ENCODE measurements at places on chromosomes 16 and 17.

DNA sequence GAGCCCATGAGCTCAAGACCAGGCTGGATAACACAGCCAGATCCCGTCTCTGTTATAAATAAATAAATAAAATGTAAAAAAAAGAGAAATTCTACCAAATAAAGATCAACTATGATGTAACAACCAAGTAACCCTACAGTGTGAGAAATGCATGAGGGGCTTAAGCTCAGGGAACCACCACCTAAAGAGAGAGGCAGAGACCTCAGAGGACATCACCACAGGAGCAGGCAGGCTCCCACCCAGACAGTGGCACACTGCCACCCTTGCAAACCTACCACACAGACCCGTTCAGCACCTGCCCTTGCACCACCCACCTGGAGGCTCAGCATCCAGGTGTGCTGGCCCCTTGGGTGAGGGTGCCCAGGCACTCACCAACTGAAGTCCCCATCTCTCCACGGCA is 45.6 kb downstream of the ANKRD11 start:
- DNase-seq: no peak

DNA sequence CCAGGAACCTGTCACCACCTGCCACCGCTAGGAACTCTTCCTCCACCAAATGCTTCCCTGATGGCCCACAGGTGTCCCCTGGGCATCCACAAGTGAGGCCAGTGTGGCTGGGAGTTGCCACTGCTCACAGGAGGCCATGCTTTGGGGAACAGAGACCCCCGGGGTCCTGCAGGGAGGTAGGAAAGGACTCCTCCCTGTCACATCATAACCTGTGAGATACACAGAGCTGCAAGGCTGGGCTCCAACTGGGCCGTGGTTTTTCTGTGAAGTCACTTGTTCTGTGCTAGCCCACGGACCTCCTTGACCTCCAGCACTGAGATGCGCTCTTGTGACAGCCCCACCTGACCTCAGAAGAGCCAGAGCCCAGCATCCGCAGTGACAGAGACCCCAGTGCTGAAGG is 311.2 kb downstream of the C16orf95 start:
- no peak for DNase-seq

GRCh38 chr16:52492789-52493357 is 54.1 kb downstream of the TOX3 start:
- no peak for DNase-seq

- DNase-seq: no peak
Measured at GRCh38 chr17:61380217-61380835, 19.3 kb upstream of the TBX2 start.

- peak; percentile 14 for DNase-seq
Measured at GRCh38 chr16:79283578-79283977, 317.0 kb downstream of the MAF start.

- DNase-seq: peak; percentile 9
Measured at GRCh38 chr16:77584205-77584859, 138.0 kb upstream of the NUDT7 start.

GRCh38 chr17:44361292-44362260 is 2.1 kb downstream of the FAM171A2 start:
- no peak for DNase-seq

DNA sequence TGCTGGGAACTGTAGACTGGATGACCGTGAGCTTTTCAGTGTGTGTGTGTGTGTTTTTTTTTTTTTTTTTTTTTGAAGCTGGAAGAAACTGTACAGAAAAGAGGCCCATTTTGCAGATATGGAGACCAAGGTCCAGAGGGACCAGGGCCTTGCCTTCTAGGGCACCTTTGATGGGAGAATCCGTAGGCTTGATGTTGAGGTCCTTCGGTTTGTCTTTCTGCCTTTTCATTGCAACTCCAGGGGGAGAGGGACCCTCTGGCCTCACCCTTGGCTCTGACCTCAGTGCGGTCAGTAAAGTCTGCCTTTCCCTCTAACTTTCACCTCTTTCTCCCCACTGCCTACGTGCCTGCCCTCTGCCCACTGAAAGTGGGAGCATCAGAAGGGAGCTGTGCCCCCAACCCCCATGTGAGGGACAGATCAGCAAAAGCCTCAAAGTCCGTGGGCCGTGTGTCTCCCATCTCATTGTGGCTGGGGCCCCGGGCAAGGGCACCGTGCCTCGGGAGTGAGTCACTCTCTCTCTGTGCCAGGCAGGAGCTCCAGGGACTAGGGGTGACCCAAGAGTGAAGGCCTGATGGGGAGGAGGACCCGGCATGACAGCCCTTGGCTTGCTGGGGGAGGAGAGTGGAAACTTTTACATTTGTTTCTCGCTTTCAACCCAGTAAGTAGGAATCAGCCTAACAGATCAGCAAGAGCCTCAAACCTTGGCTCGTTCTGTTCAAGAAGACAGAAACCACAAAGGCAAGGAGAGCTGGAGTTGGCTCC is 123.6 kb downstream of the CMIP start:
- no peak for DNase-seq

GRCh38 chr16:85798283-85798776 is 1.0 kb downstream of the EMC8 start:
- no peak for DNase-seq

DNA sequence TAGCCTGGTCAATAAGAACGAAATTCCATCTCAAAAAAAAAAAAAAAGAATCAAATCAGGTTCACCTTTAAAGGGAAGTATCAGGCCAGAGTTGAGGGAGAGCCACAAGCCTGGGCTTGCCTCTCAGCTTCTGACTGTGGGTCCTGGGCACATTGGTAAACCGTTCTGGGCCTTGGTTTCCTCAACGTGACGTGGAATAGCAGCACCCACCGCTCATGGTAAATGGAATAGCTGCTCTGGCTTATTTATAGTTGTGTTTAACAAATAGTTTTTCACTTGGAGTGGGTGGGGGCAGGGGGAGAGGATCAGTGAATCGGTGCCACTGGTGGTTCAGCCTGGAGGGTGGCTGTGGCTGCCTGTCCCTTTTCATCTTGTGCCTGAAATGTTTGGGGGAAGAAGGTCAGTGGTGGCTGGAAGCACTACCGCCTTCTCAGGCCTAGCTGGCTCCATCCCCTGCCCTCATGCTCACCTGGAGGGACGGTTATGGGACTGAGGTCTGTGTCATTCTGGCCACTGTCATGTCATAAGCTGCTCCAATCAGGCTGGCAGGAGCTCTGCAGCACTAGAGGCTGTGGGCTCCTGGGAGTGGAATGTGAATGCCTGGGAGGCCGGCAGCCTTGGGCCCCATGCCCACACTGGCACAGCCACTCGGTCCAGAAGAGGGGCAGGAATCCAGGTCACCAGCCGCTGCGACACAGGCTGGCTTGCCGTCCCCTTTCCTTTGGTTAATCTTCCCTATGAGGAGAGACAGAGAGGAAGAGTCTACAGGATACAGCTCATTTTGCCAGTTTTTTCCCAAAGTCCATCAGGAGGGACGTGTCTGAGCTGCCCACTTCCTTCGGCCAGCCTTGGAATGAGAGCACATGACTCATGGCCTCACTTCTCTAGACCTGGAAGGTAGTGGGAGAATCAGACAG is 27.0 kb downstream of the CCR7 start:
- DNase-seq: no peak

DNA sequence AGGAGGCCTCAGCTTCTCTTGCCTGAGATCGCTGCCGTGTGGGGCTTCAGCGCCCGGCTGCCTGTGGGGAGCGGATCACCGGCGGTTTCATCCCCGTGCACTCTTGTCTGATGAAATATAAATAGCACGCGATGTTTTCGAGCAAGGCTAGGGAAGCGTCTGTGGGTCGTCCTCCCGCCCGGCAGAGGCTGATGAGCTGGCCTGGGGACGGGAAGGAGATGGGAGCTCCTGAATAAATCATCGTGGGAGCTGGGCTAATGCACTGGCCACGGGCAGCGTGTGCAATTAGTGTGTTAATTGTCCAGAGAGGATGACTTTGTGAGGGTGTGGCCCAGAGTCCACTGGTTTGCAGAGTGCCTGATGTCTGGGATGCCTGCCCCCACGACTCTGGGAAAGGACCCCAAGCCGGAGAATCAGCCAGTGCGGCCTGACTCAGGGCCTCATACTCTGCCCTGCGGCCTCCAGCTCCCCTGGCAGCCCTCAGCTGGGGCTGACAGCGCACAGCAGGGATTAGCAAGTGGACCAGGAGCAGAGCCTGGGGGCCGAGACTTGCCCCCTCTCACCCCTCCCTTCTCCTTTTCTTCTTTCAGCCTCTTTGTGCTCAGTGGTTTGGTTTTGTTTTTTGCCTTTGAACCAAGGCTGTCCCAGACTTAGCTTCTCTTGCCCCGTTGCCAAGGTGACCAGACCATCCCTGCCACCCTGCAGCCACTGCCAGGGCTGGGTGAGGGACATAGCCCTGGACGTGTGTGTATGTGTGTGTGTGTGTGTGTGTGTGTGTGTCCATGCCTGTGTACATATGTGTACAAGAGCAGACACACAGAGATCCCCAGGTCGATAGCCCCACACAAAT is 21.4 kb downstream of the KCNJ12 start:
- DNase-seq: no peak

DNA sequence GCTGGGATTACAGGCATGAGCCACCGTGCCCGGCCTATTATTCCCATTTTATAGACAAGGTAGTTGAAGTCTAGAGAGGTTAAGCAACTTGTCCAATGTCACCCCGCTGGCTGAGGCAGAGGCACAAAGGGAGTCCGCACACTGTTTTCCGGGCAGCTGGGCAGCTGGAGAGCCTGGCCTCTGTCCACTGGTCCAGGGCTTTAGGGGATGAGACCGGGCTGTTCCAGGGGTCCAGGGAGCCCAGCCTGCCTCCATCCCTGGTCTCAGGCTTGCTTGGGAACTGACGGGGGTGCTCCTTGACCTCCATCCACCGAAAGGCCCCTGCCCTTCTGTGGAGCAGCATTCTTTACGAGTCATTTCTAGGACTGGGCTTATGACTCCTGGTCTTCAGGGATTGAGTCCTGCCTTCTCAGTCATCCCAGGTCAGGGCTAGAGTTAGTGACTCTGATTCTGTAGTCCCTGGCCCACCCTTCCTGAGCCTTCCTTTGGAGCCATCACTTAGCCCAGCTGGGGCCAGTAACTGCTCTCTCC is 37.5 kb downstream of the SOCS3 start:
- DNase-seq: no peak

GRCh38 chr16:66007717-66008116 is 358.8 kb upstream of the CDH5 start:
- no peak for DNase-seq

GRCh38 chr17:75191584-75191983 is 8.8 kb upstream of the SUMO2 start:
- DNase-seq: no peak

- no peak for DNase-seq
Measured at GRCh38 chr17:81349397-81350319, 45.6 kb upstream of the BAHCC1 start.

DNA sequence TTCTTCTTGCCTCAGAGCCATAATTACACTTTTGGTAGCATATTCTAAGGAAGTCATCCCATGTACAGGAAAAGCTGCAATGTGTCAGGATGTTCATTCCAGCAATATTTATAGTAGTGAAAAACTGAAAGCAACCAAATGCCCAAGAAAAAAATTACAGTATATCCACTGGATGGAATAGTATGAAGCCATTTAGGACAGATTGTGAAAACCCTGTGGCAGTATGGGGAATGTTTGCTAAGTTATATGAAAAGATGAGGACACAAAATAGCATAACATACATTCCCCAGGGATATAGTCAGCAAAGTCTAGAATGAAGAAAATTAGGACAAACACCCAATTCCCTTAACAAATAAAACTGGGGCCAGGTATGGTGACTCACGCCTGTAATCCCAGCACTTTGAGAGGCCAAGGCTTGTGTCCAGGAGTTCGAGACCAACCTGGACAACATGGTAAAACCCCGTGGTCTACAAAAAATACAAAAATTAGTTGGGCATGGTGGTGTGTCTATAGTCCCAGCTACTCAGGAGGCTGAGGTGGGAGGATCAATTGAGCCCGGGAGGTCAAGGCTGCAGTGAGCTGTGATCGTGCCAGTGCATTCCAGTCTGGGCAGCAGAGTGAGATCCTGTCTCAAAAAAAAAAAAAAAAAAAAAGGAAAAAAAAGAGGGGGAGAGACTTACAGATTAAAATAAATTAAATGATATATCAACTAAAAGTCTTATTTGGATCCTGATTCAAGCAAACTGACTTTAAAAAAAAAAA is 2.3 kb downstream of the LRRC3C start:
- DNase-seq: no peak

- DNase-seq: no peak
Measured at GRCh38 chr16:65510241-65510640, 388.4 kb upstream of the CDH11 start.

GRCh38 chr16:29987371-29988085 is 7.9 kb downstream of the HIRIP3 start:
- no peak for DNase-seq

- DNase-seq: no peak
Measured at GRCh38 chr16:25855818-25856217, 164.1 kb downstream of the HS3ST4 start.

- DNase-seq: no peak
Measured at GRCh38 chr17:1171953-1172352, 7.8 kb downstream of the ABR start.

- DNase-seq: no peak
Measured at GRCh38 chr17:69607162-69607834, 192.8 kb downstream of the MAP2K6 start.

DNA sequence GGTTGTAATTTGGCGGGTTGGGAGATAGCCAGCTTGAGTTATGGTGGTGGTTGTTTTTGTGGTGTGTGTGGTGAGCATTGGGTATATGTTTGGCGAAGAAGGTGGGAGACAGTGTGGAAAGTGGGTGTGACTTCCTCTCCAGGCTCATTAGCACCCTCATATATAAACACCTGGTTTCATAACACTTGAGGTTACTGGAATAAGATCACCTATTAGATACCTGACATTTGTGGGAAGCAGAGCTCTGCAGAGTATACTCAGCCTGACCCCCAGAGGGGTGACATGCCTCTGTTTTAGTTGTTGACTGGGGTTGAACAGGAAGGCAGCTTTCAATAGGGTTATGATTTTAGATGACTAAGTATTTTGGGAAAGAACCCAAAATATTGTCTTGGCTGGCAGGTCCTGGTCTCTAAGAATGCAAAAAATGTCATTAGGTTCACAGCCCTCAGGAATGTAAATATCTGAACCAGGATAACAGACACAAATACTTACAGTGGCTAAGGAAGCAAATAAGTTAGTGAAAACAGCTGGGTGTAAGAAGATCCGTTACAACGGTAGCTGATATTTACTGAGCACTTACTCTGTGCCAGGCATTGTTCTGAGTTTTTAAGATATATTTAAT is 18.3 kb upstream of the EFCAB13 start:
- no peak for DNase-seq

DNA sequence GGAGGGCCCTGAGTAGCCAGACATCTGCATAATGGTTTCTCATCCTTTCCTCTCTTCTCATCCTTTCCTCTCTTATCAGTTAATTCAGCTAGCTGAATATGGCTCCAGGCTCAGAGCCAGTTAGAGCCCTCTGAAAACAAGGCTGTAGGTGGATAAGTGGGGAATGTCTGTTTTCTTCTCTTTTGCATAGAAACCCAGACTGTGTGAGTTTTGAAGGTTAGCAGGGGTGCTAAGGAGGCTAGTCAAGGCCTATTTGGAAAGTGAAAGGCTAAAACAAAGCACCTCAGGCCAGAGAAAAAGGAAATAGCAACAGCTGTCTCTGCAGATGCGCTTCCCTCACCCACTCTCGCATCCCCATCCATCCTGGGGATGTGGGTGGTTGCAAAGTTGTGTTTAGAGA is 420.9 kb downstream of the SHISA9 start:
- DNase-seq: no peak
